NCI-H526 (cell line): ENCODE measurements at places on chromosomes 3 and 15.

DNA sequence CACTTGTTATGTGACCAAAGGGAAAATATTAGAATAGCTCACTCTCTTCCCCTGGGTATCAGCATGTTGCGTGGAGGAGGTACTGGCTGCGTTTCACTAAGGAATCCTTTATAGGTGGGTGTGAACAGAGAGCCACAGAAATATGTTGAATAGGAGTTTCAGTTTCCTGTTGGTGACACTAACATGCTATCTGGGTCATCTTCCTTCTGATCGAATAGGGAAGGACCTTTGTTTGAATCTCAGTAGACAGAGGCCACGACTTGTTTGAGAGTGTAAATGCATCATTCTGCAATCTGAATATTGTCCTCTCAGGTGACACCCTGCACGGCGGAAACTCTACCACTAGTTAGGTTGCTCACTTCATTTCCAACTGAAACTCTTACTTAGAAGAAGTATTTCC lies 157.9 kb upstream of the SLC2A2 start:
- no peak for DNase-seq

DNA sequence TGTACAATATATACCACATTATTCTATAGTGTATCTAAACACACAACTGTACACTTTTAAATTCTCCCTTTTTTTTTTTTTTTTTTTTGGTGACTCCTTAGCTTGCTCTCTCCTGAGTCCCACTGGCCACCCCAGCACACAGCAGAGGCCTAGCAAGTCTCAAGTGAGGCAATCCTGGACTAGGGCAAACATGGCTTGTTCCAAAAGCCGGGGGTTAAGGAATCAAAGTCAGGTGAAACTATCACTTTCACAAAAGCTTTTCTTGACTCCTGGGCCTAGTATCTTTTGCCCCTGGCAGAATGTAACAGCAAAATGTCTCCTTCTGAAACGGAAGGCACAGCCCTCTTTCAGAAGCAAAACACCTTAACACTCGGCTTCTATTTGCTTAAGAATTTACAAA lies 5.8 kb downstream of the EOMES start:
- no peak for DNase-seq

DNA sequence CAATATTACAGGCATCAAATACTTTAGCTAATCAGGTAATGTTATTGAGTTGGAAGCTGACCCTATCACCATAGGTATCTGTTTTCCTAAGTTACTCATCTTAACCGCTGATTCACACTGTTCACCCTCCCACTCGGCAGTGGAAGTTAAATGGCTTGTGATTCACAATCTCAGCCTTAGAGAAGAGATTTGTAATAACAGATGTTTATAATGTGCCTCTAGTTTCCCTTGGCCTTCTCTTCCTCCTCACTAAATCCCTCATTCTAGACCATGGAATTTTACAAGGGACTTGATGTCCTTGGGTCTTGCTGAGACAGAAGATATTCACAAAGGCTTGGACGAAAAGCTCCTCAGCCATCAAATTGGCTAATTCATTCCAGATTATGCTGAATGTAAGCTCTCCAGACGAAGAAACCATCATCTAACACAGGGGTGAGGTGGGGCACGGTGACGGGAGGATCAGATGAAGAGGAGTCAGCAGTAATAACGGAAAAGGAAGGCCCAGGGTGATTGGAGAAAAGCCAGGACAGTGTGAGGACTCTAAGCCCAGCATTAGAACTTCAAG lies 931.7 kb downstream of the MCTP2 start:
- no peak for DNase-seq

- DNase-seq, result no peak
Measured at GRCh38 chr3:124814620-124815421, 72.3 kb downstream of the ITGB5 start.

DNA sequence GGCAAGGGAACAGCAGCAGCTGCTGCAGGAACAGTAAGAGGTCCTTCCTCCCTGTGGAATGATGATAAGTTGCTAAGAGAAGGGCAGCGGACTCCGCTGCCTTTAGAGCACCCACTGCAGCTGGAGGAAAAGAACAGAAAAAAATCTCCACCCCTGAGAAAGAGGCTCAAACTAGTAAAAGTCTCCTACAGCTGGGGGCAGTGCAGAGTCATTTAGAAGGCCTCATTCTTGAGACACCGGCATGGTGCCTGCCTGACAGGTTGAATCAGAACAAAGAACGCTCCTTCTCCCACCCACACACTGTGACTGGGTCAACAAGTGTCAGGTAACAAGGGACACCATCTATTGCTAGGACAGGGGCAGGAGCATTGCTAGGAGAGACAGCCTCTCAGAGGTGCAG lies 188.4 kb downstream of the ABHD5 start:
- DNase-seq, result peak; percentile 70

DNA sequence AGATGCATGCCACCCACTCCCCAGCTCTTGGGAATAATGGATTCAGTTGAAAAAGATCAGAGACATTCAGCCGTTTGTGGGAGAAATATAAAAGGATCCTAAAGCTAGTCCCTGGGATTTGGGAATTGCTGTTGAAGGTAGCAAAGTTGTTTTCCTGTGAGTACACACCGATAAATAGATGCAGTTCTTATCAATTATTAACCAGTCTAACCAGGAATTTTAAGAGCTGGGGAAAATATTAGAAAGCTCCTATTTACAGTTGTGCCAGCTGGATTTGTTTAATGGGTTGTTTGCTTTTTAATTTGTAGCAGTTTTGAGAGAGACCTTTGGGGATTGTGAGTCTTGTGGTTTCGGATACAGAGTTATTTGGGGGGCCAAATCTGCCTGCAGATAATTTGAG lies 44.2 kb upstream of the SKOR1 start:
- peak; percentile 49 for DNase-seq

DNA sequence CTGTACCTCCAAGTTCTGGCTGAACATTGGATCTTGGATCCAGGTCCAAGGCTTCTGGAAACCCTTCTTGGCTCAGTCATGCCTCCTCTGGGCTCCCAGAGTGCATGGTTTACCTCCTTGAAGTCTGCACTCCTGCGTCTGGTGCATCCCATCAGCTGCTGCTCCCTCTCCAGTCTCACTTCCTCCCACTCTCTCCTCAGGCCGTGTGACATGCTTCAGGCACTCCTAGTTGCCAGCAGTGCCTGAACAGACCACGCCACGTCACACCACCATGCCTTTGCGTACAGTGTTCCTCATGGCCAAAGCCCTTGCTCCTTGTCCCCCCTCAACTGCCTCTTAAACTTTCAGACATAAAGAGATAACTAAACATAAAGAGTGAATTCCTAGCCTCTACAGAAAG lies 5.7 kb downstream of the GPR27 start:
- no peak for DNase-seq
